GM20000 (cell line): ENCODE measurements at places on chromosomes 6 and 20.

DNA sequence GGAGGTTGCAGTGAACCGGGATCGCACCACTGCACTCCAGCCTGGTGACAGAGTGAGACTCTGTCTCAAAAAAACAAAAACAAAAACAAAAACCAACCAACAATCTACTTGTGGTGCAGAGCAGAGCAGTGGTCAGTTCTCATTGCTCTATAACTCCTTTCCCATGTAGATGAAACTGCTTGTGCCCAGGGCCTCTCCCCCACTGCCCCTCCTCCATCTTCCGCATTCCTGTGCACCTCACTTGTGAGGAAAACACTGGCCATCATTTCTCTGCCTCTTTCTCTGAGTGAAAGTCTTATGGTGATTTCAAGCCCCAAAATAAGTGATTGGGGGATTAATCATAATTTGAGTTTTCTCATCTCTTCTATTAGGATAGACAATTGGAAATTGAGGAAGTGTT is 63.9 kb upstream of the GLP1R start:
- DNase-seq = no peak

DNA sequence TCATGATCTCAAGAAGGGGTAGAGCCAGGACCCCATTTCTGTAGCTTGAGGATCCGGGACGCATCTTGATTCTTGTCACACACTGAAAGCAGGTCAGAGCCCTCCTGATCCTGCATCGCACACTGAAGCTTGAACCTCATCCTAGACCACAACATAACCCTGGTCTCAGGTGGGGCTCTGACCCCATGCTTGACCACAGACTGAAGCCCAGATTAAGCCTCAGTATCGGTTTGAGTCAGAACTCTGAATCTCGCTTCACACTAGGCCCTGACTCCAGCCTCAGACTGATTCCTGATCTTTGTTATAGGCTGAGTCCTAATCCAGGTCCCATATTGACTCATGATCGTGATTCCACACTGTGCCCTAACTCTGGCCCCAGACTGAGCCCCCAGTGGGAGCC is 8.5 kb upstream of the RSPO4 start:
- peak; percentile 72 for DNase-seq

DNA sequence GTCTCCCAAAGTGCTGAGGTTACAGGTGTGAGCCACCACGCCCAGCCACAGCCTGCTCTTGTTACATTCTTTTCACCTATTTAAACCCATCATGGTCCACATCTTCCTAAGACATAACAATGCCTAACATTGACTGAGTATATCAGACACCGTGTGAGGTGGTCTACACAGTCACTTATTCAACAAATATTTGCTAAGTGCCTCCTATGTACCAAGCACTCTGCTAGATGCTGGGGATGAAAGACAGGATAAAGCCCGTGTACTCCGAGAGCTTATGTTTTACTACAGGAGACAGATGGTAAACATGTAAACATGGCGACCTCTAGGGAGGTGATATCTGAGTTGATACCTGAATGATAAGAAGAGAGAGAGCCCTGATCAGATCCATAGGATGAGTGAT is 12.7 kb downstream of the BCL2L1 start:
- no peak for DNase-seq

- DNase-seq = no peak
These were observed 169.3 kb downstream of the TSHZ2 start for GRCh38 chr20:53141201-53142050.

- no peak for DNase-seq
These were observed 76.8 kb downstream of the COL12A1 start for GRCh38 chr6:75128878-75129570.

- no peak for DNase-seq
These were observed 74.1 kb downstream of the ASXL1 start for GRCh38 chr20:32432277-32432676.

GRCh38 chr6:15249371-15250019 is 3.6 kb downstream of the JARID2 start:
- DNase-seq = no peak

- no peak for DNase-seq
These were observed 45.8 kb downstream of the GINS1 start for GRCh38 chr20:25453035-25453810.

DNA sequence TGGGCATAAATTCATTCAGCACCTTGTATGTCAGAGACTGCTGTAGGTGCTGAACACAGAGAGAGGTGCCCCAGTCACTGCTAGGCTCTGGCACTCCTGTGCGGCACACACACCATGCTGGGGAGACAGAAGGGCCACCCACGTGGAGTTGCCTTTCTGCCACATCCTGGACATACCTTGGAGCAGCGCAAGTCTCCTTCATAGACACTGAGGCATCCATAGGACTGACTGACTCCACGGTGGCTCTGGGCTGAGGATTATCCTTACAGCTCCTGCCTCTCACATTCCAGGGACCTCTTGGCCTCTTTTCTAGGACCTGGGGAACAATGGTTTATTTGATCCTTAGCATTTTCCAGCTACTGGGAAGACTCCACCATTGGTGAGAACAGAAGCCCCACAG is 26.0 kb upstream of the SLC22A23 start:
- no peak for DNase-seq

DNA sequence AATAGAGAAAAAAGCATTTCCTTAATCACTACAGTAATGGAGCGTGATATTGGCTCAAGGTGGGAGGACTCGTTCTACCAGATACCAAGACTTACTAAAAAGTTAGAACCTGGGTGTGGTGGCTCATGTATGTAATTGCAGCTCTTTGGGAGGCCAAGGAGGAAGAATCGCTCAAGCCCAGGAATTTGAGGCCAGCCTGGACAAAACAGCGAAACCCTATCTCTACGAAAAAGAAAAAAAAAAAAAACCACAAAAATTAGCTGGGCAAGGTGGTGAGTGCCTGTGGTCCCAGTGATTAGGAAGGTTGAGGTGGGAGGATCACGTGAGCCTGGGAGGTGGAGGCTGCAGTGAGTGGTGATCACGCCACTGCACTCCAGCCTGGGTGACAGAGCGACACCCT is 24.0 kb upstream of the ATRN start:
- DNase-seq = no peak

DNA sequence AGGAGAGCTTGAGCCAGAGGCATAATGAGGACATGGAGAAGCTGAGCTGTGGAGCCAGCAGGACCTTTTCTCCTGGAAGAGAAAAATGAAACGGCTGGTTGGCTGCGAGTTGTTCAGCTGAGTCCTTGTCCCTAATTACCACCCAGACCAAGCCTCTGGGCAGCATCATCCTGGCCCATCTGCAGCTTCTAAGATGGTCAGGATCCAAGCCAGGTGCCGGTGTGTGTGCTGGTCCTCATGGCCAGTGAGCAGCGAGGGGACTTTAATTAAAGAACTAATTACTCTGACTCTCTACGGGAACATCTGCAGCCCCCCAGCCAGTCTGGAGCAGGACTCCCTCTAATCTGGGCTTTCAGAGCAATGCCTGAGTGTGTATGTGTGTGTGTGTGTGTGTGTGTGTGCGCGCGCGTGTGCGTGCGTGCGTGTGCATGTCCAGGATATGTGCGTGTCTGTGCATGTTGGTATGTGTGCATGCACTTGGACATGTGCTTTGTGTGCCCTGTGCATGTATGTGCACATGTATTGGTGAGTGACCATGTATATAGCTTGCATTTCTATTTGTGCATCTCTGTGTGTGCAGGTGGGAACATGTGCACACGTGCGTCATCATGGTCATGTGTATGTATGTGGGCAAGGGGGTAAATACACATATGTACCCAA is 173.9 kb downstream of the DHX35 start:
- DNase-seq = no peak

GRCh38 chr20:36235892-36236785 is at the start of gene AAR2:
AAR2 (plus strand) TSS chr20:36236478; CDS start chr20:36239869, 3,391 bp downstream.
- peak; percentile 77 for DNase-seq
